ENCODE measurements at places on chromosomes 7 and 10.

DNA sequence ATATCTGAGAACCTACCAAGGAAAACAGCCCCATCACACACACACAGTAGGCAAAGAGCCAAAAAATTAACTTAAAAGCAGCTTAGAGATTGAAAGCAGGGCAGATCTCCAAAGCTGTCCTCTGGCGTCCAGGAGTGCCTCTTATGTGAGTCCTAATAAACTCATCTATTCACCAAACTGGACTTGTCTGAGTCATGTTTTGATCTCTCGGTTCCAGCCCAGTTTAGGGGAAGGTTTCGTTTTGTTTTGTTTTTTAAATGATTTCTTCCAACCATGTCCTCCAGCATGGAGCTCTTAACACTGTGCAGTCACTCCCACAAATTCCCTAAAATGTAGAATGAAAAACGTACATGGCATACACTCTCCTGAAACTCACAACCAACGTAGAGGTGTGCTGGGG lies 6.7 kb upstream of the PRSS37 start:
- DNase-seq = no peak

- DNase-seq = no peak
Observed at GRCh38 chr7:75924889-75925288, 9.9 kb downstream of the POR start.

DNA sequence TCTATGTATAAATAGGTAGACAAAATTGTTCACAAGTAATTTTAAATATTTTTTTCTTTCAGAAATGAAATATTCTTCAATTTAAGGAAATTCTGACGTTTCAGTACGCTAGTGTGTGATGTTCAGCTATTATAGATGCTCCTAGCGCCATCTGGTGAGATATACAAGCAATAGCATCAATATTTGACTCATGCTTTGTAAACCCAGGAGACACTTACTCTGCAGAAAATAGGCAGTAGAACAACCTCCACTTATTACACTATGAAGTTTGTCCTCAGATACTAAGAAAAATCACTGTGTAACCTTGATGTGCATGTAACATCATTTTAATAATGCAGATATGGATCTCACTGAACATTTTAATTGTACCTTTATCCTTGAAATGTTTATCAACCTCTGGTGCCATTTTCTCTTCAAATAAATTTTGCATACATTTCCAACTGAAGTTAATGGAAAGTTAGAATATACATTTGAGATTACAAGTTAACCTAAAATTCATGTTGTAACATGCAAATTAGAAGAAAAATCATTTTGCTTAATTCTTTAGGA lies 151.5 kb upstream of the FAM3C start:
- peak; percentile 32 for DNase-seq

- no peak for DNase-seq
Observed at GRCh38 chr10:126090911-126091728, 194.8 kb downstream of the FANK1 start.

DNA sequence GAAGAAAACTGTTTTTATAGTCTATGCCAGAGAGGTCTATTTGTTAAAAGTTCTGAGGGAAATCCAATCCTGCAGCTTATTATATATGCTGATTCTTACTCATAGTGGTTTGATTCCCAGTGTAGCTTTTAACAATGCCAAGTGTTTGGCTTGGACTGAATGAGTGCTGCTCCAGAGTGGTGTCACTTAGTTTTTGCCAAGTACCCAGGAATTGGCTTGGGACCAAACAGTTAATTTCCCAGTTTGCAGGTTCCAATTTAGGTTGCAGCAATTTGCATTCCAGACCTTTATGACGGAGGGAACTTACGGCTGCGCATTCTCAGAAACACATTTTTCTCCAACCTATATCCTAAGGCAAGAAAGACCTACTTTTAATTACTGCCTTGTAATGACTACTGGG lies 32.4 kb downstream of the NSUN6 start:
- DNase-seq = no peak

- no peak for DNase-seq
Observed at GRCh38 chr7:44382459-44383265, 57.3 kb upstream of the CAMK2B start.

- DNase-seq = no peak
Observed at GRCh38 chr7:118061386-118061785, 122.6 kb upstream of the LSM8 start.

Data from GM18507 (cell line).